Esophagus mucosa (tissue), 1 donor: ENCODE measurements at places on chromosomes 2 and 18.

GRCh38 chr2:234145511-234145910 is 95.0 kb downstream of the SPP2 start:
- ATAC-seq = no peak

DNA sequence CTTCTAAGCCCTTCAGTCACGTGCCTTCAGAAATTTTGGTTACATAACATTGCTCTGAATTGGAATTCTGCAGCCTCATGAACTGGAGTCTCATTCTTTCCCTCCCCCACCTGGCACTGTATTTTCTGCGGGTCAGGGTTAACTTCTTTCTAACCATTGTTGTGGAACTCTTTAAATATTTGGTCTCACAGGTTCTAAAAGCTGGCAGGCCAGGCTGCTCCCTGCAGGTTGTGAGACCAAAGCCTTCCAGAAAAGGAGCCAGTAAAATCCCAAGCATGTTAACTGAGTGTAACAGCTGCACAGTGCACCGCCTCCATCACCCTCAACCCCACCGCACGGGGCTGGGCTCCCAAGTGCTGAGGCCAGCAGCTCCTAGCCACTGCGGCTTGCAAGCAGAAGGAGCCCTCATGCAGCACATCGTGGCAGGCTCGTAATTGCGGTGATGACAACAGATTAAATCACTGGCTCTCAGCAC is 174.1 kb upstream of the ALPP start:
- no peak for ATAC-seq

DNA sequence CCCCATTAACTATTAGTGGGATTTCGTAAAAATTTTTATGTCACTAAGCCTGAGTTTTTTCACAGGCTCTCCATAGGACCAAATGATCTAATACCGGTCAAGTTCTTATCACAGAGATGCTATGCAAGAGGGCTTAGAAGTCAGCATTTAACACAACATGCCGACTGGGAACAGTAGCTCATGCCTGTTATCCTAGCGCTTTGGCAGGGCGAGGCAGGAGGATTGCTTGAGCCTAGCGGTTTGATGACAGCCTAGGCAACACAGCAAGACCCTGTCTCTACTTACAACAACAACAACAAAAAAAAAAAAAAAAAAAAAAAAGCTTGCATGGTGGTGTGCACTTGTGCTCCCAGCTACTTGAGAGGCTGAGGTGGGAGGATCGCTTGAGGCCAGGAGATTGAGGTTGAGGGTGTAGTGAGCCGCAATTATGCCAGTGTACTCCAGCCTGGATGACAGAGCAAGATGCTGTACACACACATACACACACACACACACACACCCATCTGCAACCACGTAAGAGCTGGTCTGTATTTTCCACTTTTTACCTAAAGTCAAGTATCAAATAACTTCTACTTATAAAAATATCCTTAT is 67.6 kb upstream of the FAM124B start:
- no peak for ATAC-seq

GRCh38 chr2:157329524-157329923 is 3.9 kb upstream of the ERMN start:
- ATAC-seq = peak; percentile 25

DNA sequence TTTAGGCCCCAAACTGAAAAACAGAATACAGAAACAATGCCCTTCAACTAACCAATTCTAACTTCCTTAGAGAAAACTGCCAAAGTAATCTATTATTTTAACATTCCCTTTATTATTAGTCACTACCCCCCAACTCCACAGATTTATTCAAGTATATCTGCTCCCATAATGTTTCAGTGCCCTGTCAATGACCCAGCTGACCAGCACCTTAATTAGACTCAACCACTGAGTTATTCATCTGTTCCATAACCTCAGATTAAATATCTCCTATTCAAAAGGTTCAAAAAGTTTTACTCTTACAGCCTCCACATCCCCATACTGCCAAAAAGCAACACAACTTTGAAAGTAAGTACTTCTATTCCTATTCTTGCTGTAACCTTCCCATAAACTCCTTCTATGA is 202.4 kb downstream of the EXOC6B start:
- ATAC-seq = no peak

DNA sequence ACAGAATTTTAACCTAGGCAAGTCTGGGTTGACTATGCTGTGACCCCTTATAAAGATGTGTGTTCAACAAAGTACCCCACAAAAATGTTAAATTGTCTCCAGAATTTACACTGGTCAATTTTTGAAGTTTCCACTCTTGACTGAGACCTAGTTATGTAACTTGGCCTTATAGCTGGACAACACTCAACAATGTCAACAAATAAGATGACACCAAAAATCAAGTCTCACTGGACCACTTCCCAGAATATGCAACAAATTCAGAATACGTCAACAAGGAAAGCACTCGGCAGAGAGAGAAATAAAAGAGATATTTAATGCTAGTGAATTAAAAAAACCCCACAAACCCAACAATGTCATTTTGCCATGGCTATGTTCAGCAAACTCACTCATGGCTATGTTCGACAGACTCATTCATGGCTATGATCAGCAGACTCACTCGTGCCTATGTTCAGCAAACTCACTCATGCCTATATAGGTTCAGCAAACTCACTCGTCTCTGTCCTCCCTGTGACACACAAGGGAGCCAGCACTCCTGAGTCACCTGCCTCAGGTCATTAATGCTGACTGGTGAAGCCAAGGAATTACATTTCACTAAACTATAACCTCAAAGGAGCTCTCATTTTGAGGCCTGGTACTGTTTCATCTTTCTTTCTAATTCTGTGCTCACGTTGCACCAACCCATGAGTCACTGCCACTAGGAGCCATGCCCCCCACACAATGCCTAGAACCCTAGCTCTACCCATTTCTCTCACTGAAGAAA is 72.7 kb downstream of the PTPN2 start:
- peak; percentile 92 for ATAC-seq

DNA sequence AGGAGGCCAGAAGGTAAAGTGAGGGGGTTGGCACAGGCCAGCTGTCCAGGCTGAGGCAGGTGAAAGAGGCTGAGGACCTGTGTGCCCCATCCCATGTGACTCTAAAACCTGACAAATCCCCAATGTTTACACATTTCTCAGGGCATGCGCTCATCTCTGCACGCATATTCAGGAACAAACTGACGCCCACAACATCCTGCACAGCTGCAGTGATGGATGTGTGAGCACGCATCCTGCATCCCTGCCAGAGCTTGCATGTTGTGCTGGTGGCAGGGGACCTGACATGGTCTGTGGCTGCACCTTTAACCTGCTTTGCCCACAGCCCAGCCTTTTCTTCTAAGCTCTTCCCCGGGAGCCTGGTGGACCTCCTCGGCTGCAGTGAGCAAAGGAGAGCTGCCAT is 83.1 kb downstream of the FBXO15 start:
- no peak for ATAC-seq

DNA sequence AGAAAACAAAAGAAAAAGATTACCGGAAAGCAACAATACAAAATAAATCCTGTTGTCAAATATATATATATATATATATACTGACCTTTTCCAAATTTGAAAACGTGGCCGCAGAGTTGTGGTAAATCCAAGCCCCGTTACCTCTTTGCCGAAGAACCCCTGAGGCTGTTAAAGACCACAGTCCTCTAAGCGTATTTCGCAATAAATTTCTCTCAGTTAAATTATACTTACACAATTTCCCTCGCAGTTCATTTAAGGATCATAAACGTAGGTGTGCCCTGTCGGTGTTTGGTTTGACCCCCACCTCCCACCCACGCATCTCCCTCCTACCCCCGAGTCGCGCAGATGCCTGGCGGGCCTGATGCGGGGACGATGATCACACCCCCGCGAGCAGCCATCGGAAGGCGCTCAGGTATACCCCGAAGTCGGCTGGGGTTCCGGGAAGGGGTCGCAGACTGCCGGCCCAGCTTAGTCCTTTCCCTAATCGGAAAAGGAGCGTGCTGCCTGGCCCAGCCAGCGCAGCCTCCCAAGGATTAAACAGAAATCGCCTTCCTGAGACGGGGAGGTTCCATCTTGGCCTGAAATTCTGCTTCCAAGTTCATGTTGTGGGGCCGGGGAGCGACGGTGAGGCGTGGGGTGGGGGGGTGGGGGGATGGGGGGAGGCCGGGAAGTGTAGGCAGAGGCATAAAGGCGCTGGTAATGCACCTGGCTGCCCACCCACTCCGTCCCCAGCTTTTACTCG is 2.9 kb upstream of the MEIS1 start:
- ATAC-seq = no peak

GRCh38 chr2:33406622-33407021 is 69.8 kb upstream of the RASGRP3 start:
- ATAC-seq = no peak

- ATAC-seq = no peak
Observed at GRCh38 chr2:96408616-96409015, 73.0 kb downstream of the NCAPH start.

GRCh38 chr2:186036862-186037449 is 298.4 kb downstream of the FSIP2 start:
- no peak for ATAC-seq

DNA sequence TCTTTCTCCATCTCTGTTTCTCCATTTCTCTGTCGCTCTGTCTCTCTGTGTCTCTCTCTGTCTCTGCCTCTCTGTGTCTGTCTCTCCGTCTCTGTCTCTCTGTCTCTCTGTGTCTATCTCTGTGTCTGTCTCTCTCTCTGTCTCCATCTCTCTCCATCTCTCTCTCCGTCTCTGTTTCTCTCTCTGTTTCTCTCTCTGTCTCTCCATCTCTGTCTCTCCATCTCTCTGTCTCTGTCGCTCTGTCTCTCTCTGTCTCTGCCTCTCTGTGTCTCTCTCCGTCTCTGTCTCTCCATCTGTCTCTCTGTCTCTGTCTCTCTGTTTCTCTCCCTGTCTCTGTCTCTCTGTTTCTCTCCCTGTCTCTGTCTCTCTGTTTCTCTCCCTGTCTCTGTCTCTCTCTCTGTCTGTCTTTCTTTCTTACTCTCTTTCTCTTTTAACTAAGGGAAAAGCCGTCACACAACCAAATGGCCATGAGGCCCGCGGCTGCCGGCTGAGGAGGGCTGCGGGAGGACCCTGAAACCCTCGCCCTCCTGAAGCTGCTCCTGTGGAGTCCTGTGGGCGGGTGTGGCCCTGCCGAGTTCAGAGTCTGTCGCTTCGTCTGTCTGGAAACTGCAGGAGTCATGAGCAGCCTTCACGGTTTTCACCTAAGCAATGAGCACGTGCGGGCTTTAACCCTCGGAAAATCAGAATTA is 29.3 kb downstream of the NFATC1 start:
- ATAC-seq = no peak

DNA sequence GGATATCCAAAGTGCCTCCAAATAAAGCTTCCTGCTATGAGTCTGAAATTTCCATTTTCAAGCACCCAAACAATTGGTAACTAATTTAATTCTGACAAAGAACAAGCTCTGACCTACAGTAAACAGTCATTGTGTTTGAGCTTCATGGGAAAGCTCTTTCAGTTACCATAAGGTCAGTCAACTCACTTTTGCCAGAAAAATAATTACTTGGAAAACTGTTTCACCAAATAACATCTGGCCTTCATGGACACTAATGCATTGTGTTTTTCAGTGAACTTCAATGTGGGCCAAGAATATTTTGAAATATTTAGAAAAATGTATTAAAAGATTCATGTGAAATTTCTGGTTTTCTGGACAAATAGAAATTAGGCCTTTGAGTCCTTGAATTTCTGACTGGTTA is 369.9 kb downstream of the GALR1 start:
- no peak for ATAC-seq

DNA sequence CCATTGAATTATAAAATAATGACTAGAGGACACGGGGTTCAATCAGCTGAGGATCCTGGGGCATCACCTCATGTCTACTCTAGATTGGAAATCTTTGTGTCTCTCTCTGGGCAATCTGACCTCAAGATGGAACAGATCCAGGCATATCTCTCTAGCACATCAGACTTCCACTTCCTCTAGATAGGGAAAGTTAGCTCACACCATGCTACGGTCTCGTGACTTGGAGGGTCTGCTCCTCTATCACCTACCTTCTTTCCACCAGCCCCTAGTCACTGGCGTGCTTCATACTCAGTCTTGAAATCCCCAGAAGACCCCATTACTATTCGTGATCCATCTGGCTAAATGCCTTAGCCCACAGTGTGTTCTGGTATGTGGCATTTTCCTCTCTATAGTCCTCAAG is 148.8 kb downstream of the ANKRD44 start:
- no peak for ATAC-seq

- ATAC-seq = no peak
Observed at GRCh38 chr2:46824611-46825010, 91.0 kb downstream of the MCFD2 start.

DNA sequence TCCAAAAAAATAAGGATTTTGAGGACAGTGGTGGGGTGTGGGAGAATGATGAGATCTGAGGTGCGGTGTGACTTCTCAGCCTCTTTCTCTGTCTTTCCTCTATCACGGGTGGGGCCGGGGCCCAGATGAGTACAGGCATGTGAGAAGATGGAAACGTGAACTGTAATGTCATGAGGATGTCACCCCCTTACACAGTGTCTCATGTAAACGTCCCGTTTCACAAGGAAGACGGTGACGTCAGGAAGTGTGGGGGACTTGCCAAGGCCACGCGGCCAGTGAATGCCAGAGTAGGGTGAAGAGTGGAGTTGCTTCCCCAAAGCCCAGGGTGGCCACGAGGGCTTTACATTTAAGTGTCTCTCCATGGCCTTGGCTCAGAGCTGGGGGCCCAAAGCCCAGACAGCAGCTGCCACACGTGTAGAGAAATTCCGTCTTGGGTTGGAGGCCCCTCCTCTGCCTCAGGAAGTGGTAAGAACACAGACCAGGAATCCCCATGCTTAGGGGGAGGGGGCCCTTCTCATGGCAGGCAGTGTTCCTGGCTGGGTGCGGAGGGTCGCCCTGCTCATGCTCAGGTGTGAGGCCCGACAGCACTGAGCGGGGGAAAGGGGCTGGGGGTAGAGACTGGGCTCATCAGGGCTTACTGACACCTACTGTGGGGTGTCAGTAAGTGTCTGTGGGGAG is 80.9 kb upstream of the SMAD7 start:
- no peak for ATAC-seq

DNA sequence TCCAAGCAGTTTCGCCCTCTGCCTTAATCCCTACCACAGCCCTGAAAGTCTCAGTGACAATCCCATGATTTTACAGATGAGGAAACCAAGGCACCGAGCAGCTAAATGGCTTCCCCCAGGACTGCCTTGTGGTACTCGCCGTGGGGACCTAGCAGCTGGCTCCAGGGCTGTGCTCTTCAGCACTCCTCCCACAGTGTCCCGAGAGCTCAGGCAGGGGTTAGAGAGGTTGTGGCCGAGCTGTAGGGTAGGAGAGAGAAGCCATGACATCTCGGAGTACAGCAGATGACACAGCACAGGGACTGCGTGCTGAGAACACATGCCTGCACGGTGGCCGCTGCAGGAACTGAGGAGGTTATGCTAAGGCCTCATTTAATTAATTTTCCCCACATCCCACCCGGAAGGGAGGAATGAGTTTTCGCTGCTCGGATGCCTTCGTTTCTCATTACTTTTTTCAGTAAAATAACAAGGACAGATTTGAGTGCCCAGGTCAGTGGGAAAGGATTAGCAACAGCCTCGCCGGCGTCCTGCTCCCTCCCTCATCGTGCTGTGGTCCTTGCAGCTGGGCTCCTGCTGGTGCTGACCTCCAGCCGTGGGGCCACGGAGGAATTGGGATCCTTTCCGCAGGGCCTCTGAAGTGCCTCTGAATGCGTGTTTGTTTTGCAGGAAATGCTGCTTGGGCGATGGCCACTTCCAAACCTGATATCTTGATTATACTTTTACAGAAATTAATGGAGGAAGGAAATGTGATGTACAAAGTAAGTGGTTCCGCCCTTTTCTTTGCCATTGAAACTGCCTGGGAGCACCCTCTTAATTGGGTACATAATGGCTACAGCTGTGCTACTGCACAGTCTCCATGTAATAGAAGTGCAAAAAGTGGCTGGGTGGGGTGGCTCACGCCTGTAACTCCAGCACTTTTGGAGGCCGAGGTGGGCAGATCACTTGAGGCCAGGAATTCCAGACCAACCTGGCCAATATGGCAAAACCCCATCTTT is 61.2 kb downstream of the WDSUB1 start:
- ATAC-seq = peak; percentile 14
